ENCODE measurements at places on chromosomes 5 and 9. TPM values are rescaled to one million over a fixed set of nuclear protein-coding genes. Genes with fewer than 3 reads are reported as not detected.
A peak's percentile ranks its signal among the peaks of the same experiment; 100 is the strongest.

DNA sequence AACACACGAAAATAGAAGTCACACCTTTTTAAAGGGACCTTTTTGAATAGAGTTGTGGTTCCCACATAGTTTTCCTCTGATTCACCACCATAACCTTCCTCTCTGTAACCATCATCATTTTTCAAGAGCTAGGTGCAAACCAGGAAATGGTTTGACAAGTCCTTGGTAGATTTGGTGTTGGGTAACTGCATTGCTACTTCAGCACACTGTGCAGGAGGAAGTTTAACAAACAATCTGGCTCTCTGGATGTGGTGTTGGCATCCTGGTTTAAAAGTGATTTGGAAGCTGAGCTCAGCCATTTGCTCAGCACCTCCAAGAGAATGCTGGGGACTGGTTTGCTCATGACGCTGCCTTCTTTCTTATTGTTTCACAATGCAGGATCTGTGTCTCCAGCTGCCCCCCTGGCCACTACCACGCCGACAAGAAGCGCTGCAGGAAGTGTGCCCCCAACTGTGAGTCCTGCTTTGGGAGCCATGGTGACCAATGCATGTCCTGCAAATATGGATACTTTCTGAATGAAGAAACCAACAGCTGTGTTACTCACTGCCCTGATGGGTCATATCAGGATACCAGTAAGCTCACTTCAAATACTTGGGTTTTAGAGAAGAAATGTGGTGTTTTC, 213.1 kb downstream of the RFK start:
- DNase-seq = no peak

GRCh38 chr9:82116556-82116955, 128.0 kb downstream of the SPATA31D1 start:
- no peak for DNase-seq

GRCh38 chr5:9467199-9468059, 78.4 kb downstream of the SEMA5A start:
- DNase-seq = no peak

The SMIM33 gene
- total RNA-seq = 0.23 TPM

DNA sequence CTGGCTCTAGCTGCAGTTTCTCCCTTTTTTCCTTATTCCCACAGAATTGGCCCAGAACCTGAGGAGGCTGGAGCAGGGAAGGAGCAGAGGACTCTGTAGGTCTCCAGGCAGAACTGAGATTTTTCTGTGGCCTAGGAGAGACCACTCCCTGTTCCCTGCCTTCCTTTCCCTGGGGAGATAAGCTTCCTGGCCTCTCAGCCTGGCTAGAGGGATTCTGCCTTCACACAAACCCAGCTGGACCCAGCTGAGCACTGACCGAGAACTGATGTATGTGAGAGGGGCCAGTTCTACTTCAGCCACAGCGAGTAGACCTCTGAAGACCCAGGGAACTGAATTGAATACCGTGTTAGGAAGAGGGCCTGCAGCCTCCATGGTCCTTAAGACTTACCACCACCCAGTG, 48.0 kb downstream of the RUSC2 start:
- no peak for DNase-seq

The PPP3R2 gene
- total RNA-seq = not detected

DNA sequence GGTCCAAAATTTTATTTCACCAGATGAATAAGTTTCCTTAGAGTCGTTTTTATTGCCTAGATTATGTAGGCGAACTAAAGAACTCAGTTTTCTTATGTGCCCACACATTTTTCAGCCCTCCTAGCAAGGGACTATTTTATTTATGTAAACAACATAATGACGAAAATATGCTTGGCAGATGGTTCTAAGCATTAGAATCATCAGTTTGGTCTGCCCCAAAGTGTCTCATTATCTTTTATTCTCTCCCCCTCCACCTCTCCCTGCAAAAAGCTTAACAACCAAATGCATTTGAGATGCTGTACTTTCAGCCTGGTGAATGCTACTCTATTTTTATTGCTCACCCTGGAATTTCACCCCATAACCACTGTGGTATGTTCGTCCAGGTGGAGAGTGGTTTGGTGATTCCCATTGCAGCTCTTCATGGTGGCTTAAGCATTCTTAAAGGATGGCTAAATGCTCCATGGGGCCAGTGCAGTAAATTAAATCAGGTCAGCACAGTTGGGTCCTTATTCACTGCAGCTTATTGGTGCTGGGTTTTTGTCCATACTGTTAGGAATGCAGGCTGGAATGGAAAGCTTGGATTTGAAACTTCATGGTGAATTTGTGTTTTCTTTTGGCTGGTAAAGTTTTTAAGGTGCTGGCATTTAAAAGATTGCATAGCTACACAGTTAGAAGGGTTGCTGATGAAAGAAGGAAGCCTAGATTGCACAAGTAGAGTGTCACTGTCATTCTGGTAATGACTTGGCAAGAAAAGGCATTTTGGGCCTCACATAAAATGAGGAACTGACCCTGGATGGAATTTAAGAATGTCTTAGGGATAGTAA, 39.2 kb downstream of the TLE4 start:
- no peak for DNase-seq

- DNase-seq = no peak
Observed at GRCh38 chr5:179553875-179554274, 3.5 kb downstream of the RUFY1 start.

DNA sequence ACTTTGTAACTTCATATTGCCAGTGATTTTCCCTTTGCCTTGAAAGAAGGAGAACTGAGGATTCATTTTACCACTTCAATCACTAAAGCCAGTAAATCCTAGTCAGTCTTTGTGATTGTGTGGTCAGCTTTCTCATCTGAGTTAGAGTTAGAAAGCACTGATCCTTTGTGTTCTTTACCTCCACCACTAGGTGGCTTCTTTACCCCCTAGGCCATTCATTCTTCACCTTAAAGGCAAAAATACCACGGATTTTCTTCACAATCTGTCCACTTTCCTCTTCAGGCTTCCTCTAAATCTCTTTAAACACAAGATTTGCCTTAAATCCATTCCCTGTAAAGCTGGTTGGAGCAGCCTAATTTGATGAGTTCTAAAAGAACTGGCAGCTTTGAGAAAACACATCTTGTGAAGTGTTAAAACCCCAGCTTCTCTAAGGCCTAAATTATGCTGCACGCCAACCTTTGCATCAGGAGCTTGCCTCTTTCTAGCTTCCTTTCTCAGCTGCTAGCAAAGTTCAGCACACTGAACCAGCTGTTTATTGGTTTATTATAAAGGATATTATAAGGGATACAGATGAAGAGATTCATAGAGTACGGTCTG, 20.4 kb downstream of the BDP1 start:
- no peak for DNase-seq

The IFNA2 gene
- not detected for total RNA-seq

- no peak for DNase-seq
Observed at GRCh38 chr9:110282018-110282738, 25.9 kb upstream of the TXN start.

DNA sequence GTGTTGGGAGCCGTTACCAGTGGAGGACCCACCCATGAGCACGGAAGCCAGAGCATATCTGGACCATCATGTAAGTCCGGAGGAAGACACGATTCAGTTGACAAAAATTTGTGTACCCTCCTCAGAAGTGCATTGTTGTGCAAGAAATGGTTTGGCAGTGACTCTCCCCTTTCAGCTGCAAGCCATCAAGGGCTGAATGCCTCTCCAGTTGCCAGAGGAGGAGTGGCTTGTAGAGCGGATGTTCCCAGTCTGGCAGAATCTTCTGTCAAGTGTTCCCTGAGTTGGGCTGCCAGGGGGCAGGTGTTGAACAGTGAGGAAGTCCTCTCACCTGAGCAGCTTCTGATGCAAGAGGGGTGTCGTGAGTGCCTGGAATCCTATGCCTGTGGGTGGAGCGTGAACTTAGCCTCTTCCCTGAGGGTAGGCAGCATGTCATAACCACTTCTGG, 27.6 kb upstream of the CDKN2AIPNL start:
- no peak for DNase-seq

GRCh38 chr5:138109463-138110265, 25.8 kb downstream of the WNT8A start:
- no peak for DNase-seq

- peak; percentile 66 for DNase-seq
Observed at GRCh38 chr5:39217365-39218281, 1.7 kb downstream of the FYB1 start.

The ZDHHC11B gene
- total RNA-seq = 0.07 TPM

- no peak for DNase-seq
Observed at GRCh38 chr5:111299067-111299481, 74.9 kb downstream of the CAMK4 start.

The FAM221B gene
- not detected for total RNA-seq

The INSL4 gene
- not detected for total RNA-seq

The SLC25A46 gene
- 44.8 TPM for total RNA-seq

DNA sequence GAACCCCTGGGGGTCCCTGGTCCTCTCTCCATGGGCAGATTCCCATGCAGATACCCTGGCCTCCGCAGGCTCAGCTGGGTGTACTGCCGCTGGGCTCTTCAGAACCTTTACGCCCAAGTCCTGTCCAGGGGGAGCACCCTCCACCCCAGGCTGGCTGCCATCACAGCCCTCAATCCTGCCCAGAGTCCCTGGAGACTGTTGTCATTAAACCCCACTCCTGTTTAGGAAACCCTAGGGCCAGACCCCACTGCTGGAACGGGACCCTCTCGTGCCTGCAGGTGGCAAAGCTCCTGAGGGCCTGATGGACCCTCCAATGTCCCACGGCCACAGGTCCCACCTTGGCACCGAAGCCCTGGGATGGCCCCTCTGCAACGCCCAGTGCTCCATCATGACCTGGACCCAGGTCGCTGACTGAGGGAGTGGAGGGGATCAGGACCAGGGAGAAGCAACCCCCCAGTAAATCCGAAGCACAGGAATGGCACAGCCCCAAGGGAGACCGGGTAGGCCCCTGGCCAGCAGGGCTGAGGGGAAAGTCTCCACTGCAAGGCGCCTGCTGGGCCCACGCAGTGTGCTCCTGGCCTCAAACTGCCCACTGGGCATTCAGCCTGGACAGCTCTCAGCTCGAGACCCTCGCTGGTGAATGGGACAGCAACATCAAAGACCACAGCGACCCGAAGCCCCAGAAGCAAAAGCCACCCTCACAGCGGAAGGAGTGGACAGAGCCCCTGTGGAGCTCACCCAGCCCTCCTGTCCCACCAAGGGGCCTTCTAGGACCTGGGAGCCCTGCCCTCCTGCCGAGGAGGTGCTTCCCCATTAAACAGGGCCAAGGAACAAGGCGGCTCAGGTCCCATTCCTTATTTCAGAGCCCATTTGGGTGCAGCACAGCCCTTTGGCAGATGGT, 8.3 kb downstream of the ZDHHC11B start:
- DNase-seq = no peak

DNA sequence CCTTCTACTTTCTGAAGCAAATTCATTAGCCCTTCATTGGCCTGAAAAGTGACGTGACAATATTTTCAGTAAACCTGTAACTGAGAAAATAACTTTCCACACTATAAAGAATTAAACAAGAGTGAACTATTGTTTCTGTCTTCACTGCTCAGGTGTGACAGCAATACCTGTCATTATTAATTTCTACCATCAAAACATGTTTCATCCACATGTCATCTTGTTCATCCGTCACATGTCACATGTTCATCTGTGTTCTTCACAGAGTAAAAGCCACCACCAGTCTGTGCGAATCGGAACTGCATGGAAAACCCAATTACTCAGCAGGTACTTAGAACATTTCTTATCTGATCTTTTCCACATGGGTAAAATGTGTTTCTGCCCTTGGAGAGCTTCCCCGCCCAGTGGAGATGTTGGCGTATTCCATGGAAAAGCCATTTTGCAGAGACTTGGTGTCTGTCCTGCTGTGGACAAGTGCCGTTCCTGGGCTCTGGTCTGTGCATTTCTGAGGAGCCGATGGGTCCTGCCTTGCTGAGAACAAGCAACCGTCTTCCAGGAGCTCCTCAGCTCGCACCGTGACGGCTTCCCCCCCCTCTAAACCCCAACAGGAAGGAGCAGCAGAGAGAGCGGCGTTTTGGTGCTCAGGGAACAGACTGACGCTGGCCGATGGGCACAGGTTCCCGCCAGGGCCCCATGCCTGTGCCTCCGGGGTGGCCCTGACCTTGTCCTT, 10.6 kb upstream of the EXOC3 start:
- no peak for DNase-seq

The STK32A gene
- not detected for total RNA-seq

DNA sequence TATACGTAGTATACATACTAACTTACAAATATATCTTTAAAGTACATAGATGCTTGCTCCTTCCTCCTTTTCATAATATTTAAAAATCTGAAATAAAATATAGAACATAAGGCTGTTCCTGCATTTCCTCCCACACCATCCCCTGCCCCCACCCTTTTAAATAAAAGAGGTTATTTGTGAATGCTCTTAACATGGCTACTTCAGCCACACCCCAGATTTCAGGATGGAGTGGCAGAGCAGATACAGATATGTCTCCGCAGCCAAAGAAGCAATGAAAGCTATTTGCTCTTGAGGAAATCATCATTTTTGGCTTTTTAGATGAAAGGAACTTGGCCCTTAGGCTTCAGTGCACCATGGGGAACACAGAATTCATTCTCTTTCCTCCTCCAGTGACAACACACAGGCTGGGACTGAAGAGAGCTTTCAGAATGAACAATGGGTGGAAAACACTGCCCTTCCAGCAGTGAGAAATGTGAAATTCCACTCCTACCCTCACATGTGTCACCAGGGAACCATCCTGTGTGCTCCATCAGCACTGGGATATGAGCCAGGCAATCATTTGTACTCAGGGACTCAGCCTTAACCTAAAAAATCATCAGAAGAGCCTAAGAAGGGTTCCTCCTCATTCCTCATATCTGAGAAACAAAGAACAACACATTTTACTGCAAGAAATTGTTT, 134.3 kb downstream of the PPP2R2B start:
- no peak for DNase-seq

DNA sequence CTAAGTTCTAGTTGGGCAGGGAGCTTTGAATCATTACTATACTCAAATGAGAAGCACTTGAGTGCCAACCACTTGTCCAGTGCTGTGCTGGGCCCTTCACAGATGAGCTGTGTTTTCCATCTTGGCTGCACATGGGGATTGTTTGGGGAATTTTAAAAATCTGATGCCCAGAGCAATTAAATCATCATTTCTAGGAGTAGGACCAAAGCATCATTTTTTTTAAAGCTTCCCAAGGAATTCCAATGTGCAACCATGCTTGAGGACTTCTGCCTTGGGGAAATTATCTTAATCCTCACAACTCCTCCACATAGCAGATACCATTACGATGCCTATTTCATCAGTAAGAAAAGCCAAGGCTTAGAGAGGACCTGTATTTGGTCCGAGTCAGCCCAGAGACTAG, 131.4 kb downstream of the TMEM174 start:
- no peak for DNase-seq

The DOK3 gene
- total RNA-seq = 4.9 TPM

The PCDHGA12 gene
- total RNA-seq = 0.11 TPM
